ENCODE measurements at places on chromosomes 1 and 21.

GRCh38 chr1:173112129-173112528 is 61.4 kb upstream of the TNFSF18 start:
- DNase-seq: peak; percentile 76
- no peaks in the 10 kb centered on the region for H3K27me3 ChIP-seq
- no peaks in the 10 kb centered on the region for H3K36me3 ChIP-seq
- peaks cover 29% of the 10 kb centered on the region for H3K4me1 ChIP-seq
- no peak overlapping the region for H3K4me3 ChIP-seq
- peak overlapping the region; percentile 58 for H3K27ac ChIP-seq

GRCh38 chr1:41423511-41424191 is 60.8 kb downstream of the EDN2 start:
- no peaks in the 10 kb centered on the region for H3K27me3 ChIP-seq
- no peak overlapping the region for H3K4me3 ChIP-seq
- no peak for DNase-seq
- peaks cover 14% of the 10 kb centered on the region for H3K4me1 ChIP-seq
- H3K36me3 ChIP-seq: no peaks in the 10 kb centered on the region
- no peak overlapping the region for H3K27ac ChIP-seq

GRCh38 chr1:21530368-21531016 is 21.3 kb downstream of the ALPL start:
- DNase-seq: no peak
- H3K27ac ChIP-seq: no peak overlapping the region
- peaks cover 8% of the 10 kb centered on the region for H3K27me3 ChIP-seq

- peak overlapping the region; percentile 41 for H3K4me3 ChIP-seq
- H3K4me1 ChIP-seq: peaks cover 16% of the 10 kb centered on the region
- H3K27ac ChIP-seq: peak overlapping the region; percentile 57
- H3K36me3 ChIP-seq: no peaks in the 10 kb centered on the region
These were observed 666 bp downstream of the PAFAH2 start for GRCh38 chr1:25996966-25997827.

- H3K27ac ChIP-seq: no peak overlapping the region
- no peaks in the 10 kb centered on the region for H3K4me1 ChIP-seq
- DNase-seq: no peak
- no peak overlapping the region for H3K4me3 ChIP-seq
- no peaks in the 10 kb centered on the region for H3K27me3 ChIP-seq
These were observed 54.2 kb downstream of the SEC16B start for GRCh38 chr1:177915641-177916040.

DNA sequence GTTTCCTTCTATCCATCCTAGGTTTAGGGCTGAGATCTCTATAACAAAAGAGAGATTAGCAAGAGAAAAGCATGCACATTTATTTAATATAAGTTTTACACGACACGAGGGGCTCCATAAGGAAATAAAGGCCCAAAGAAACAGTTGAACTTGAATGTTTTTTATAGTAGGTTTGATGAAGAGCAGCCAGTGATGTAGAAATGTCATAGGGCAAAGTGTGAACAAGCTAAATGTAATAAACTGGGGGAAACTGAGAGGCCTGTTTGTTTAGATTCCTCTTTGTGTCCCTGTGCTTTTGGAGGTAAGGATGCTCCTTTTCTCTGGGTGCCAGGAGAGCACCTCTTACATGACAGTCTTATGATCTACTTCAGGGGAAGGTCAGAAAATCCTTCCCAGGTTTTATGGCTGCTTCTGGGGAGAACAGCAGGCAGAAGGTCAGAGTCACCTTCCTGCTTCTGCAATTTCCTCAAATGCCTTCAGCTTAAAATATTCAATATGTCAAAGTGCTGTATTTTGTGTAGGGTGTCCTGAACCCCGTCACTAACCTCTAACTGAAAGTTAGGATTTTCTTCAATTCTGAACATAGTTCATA is 9.5 kb upstream of the HORMAD1 start:
- no peaks in the 10 kb centered on the region for H3K4me1 ChIP-seq
- no peaks in the 10 kb centered on the region for H3K36me3 ChIP-seq
- no peak overlapping the region for H3K27ac ChIP-seq
- no peaks in the 10 kb centered on the region for H3K27me3 ChIP-seq

DNA sequence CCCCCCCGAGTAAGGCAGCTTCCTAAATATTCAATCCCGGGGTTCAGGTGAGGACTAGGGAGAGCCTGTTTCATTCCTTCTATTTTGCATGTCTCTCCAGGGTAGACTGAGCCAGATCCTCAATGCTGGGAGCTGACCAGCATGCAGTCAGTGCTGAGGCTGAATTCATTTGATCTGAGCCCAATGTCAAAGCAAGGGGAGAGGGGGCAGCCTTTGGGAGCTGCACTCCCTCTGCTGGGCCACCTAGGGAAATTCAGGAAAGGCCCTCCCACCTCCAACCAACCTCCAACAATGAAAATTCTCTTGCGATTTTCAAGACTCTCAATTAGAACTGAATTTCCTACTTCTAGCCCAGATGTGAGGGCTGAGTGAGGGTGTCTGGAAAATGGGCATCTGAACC is 371.2 kb downstream of the NPHP4 start:
- H3K27me3 ChIP-seq: no peaks in the 10 kb centered on the region
- DNase-seq: no peak
- no peak overlapping the region for H3K27ac ChIP-seq

DNA sequence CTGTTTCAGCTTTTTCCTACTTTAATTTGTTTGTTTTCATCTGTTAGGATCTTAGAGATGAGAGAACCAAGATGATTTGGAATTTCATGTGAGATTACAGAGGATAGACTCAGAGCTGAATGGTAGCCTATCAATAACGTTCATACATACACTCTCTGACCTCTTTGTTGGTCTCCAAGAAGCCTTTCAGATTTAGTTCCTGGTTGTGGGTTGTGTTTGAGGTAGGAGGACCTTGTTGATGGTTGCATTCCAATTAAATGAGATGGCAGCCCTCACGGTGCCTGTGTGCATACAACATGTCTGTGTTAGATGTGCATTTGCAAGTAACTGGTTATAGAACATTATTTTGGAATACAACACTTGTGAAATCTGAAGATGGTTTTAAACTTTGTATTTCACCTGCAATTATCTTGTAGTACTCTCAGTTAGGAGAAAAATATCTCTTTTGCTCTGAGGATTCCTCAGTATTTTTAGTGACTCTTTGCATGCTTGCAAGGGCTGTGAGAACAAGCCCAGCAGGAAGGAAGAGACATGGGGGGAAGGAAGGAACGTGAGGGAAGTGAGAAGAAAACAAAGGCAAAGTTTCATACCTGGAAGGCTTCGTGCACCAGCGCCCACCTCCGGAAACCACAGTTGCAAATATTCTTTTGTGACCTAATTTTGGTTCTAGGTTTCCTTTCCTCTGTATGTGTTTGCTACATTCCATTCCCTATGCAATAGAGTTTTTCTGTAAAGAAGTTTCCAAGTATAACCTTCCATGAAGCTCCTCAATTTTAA is 291.8 kb downstream of the DISC1 start:
- H3K4me1 ChIP-seq: peaks cover 34% of the 10 kb centered on the region
- no peak for DNase-seq
- peak overlapping the region; percentile 40 for H3K27ac ChIP-seq

DNA sequence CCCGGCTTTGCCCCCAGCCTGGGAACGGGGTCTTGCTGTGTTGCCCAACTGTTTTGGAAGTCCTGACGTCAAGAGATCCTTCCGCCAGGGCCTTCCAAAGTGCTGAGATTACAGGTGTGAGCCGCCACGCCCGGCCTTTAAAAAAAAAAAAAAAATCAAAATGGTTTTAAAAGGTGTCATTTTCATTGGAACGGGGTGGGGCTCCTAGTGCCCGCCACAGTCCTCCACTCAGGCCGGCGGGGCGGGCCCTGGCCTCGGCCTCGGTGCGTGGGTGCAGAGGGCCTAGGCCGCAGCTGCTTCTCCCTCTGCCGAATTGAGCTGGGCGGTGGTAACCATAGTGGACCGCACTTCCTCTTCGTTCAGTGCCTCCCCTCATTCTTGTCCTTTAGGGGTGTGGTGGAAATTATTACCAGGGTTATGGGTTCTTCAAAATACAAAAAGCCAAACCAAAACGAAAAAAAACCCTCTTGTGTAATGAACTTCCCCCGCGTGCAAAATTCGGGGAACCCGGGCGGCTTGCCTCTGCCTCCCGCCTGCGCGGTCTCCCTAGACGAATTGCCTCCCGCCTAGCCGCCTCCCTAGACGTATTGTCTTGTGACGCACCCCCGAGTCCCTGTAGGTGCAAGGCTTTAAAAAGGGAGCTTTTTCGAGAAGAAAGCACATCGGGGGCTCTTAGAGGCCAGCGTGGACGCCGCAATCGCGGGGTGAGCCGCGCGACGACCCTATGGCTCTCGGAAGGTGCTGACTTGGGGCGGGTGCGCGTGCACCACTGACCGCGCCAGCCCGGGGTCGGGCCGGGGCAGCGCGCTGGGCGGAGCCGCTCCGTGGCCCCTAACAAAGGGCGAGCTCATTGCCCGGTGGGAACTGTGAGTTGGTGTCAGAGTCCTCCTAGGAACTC is 10.5 kb upstream of the SPEN start:
- H3K4me3 ChIP-seq: no peak overlapping the region
- no peaks in the 10 kb centered on the region for H3K27me3 ChIP-seq
- no peak overlapping the region for H3K27ac ChIP-seq
- DNase-seq: peak; percentile 23
- H3K4me1 ChIP-seq: peaks cover 3% of the 10 kb centered on the region

- no peaks in the 10 kb centered on the region for H3K4me1 ChIP-seq
- H3K36me3 ChIP-seq: no peaks in the 10 kb centered on the region
- no peak overlapping the region for H3K27ac ChIP-seq
These were observed 261.5 kb downstream of the GPATCH2 start for GRCh38 chr1:217369271-217369981.

DNA sequence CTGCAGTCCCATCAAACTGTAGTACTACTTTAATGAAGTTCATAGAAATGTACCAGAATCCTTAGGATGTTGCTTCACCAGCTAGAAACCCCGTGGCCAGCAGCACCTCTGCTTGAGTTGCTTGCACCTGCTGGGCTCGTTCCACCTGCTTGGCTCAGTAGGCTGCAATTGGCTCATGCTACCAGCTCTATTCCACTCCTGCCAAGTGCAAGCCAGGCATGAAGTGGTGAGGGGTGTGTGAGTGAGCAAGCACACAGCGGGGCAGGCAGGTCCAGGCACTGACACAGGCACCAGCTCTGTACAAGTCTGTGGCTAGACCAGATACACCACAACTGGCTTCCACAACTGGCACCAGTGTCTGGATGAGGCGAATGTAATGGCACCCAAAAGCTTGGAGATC is 209.9 kb downstream of the AMY1C start:
- no peak overlapping the region for H3K4me3 ChIP-seq
- no peaks in the 10 kb centered on the region for H3K27me3 ChIP-seq
- no peak for DNase-seq

- H3K27ac ChIP-seq: no peak overlapping the region
- no peak for DNase-seq
- H3K4me3 ChIP-seq: no peak overlapping the region
- H3K36me3 ChIP-seq: no peaks in the 10 kb centered on the region
These were observed 160.7 kb upstream of the LMO4 start for GRCh38 chr1:87167848-87168525.

DNA sequence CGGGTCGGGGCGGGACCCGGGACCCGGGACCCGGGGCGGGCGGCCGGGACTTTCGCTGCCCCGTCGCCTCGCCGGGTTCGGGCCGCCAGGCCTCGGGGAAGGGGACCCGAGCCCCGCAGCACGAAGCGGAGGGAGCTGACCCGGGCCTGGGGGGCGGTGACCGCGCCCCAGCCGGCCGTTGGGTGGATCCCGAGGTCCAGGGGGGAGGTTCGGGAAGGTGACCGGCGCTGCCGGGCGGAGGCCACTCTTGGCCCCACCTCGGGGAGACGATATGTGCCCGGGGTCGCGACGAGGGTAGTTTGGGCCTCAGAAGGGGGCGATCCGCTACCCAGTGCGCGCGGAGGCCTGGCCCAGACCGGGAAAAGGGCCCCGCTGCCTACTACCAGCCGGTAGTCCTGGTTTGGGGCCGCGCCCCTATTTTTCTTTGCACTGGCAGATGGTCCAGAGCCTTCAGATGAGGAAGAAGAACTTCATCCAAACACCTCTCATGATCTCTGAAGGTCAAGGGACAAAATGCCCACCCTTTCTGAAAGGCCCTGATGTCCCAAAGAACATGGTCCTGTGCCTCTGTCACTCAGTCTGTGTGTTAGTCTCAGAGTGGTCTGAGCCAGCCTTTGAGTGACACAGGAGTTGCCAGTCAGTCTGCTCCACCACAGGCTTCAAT is 766 bp downstream of the AGO4 start:
- H3K36me3 ChIP-seq: no peaks in the 10 kb centered on the region
- no peaks in the 10 kb centered on the region for H3K27me3 ChIP-seq
- peak overlapping the region; percentile 85 for H3K4me3 ChIP-seq
- H3K4me1 ChIP-seq: peaks cover 12% of the 10 kb centered on the region

DNA sequence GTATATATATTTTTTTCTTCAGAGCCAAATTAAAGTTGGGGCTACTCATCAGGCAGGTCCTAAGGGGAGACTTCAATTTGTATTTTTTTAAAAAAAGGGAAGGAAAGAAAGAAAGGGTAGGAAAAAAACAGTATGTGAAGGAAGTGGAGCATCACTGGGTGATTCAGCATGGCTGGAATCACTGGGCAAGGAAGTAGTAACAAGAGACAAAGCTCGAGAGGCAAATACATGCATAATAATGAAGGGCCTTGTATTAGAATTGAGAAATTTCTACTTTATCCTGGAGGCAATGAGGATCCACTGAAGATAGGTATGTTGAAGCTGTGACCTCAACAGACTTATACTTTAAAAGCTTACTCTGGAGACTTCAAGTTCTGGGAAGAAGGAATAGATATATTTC is 184.4 kb downstream of the COQ8A start:
- H3K4me3 ChIP-seq: no peak overlapping the region
- no peaks in the 10 kb centered on the region for H3K27me3 ChIP-seq
- H3K4me1 ChIP-seq: no peaks in the 10 kb centered on the region
- no peak overlapping the region for H3K27ac ChIP-seq
- DNase-seq: no peak

GRCh38 chr1:169460191-169460833 is 25.4 kb downstream of the SLC19A2 start:
- no peaks in the 10 kb centered on the region for H3K36me3 ChIP-seq
- H3K4me1 ChIP-seq: peaks cover 3% of the 10 kb centered on the region
- H3K27ac ChIP-seq: no peak overlapping the region
- no peak overlapping the region for H3K4me3 ChIP-seq
- DNase-seq: peak; percentile 12
- no peaks in the 10 kb centered on the region for H3K27me3 ChIP-seq

DNA sequence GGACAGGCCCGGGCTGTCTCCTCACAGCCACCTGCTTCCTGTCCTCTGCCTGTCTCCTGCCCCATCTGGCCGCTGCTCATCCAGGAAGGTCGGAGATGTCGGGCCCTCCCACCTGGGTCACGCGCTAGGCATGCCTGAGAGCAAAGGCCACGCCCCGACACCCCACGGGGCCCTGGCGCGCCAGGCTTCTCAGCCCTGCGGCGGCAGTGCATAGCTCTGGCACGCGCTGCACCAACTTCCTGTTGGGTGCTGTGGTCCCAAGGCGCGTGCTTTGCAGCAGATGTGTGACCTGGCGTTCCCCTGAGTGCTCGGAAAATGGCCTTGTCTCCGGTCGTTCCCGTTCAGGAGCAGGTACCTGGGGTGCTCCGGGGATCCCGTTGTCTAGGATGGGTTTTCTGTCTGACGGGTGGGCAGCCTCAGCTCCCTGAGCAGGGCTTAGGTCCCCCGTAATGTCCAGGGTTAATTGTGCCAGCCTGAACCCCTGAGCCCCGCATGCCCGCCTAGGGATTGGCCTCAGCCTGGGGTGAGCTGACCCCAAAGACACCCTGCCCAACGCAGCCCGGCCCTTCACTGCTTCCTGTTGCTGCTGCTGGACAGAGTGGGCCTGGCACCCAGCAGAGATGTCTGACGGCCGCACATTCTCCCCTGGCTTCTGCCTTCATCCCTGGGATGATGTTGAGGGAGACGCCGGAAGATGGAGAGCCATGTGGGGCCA is 19.4 kb upstream of the KCNAB2 start:
- H3K27ac ChIP-seq: no peak overlapping the region
- no peak overlapping the region for H3K4me3 ChIP-seq
- no peaks in the 10 kb centered on the region for H3K27me3 ChIP-seq
- no peaks in the 10 kb centered on the region for H3K4me1 ChIP-seq
- DNase-seq: no peak
- no peaks in the 10 kb centered on the region for H3K36me3 ChIP-seq
